Activated CD8-positive, alpha-beta memory T cell treated with anti-CD3 and anti-CD28 coated beads, Interleukin-2, amount 10 ng/mL, durations not matched to agents 7 days and 5 days (primary cell): ENCODE measurements at places on chromosomes 6 and 20. TPM values are rescaled to one million over a fixed set of nuclear protein-coding genes. Genes with fewer than 3 reads are reported as not detected.

GRCh38 chr6:108630050-108630714, 69.5 kb downstream of the FOXO3 start:
- DNase-seq = no peak
- peak overlapping the region; percentile 52 for H3K27ac ChIP-seq
- no peaks in the 10 kb centered on the region for H3K36me3 ChIP-seq
- H3K4me3 ChIP-seq = peak overlapping the region; percentile 8
- no peaks in the 10 kb centered on the region for H3K27me3 ChIP-seq

GRCh38 chr6:67680297-67680932, 954.7 kb upstream of the ADGRB3 start:
- no peaks in the 10 kb centered on the region for H3K4me1 ChIP-seq
- DNase-seq = no peak
- no peak overlapping the region for H3K27ac ChIP-seq
- no peak overlapping the region for H3K4me3 ChIP-seq
- no peaks in the 10 kb centered on the region for H3K36me3 ChIP-seq
- H3K27me3 ChIP-seq = no peaks in the 10 kb centered on the region

DNA sequence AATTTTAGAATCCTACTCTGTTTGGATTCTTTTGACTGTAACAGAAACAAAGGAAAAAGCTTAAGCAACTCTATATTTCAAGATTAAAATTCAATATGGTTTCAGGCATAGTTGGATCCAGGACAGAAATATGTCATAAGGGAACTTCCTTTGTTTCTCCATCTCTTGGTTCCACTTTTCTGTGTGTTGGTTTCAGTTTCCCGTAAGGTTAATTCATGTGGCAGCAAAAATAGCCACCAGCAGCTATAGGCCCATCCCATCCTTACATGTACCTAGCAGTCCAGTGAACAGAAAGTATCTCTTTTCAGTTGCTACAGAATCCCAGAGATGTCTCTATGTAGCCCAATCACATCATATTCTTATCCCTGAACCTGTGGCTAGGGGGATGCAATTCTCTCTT, 8.8 kb upstream of the FAM8A1 start:
- no peaks in the 10 kb centered on the region for H3K36me3 ChIP-seq
- DNase-seq = no peak
- peaks cover 11% of the 10 kb centered on the region for H3K4me1 ChIP-seq
- H3K27ac ChIP-seq = no peak overlapping the region
- H3K4me3 ChIP-seq = no peak overlapping the region
- H3K27me3 ChIP-seq = no peaks in the 10 kb centered on the region

AFDN gene
- 38.7 TPM for total RNA-seq

DDO gene
- total RNA-seq = not detected

DNA sequence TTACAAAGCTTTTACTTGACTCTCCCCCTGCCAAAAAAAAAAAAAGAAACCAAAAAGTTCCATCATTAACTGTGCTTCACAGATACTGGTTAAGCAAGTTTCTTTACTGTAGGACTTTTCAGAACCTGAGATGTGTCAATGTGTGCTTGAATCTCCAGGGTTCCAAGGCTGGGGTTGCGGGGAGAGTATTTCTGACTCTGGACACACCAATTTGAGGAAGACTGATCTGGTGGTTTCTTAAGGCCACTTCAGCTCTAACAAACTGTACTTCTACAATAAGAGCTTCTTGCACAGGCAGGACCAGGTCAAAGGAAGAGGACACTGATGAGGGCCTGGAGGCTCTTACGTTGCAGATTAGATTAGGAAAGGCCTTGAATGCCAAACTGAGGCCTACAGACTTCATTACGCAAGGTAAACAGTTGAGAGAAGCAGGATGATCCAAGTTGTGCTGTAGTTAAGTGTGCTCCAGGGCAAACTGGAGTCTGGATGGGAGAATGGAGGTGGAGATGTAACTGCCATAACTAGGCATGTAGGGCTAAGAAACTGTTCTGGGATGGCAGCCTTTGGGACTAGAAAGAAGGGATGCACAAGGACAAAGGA, 24.4 kb downstream of the COMMD7 start:
- no peaks in the 10 kb centered on the region for H3K4me1 ChIP-seq
- peaks cover 15% of the 10 kb centered on the region for H3K36me3 ChIP-seq
- H3K27me3 ChIP-seq = no peaks in the 10 kb centered on the region
- no peak overlapping the region for H3K27ac ChIP-seq
- DNase-seq = no peak
- no peak overlapping the region for H3K4me3 ChIP-seq

KCNS1 gene
- total RNA-seq = 0.18 TPM

GRCh38 chr6:40350747-40351217, 236.4 kb downstream of the LRFN2 start:
- DNase-seq = no peak
- H3K4me3 ChIP-seq = no peak overlapping the region
- no peak overlapping the region for H3K27ac ChIP-seq
- no peaks in the 10 kb centered on the region for H3K36me3 ChIP-seq
- no peaks in the 10 kb centered on the region for H3K4me1 ChIP-seq
- H3K27me3 ChIP-seq = peaks cover 3% of the 10 kb centered on the region

RUNX2 gene
- 9.3 TPM for total RNA-seq

- H3K27ac ChIP-seq = no peak overlapping the region
- H3K36me3 ChIP-seq = no peaks in the 10 kb centered on the region
- no peak overlapping the region for H3K4me3 ChIP-seq
- no peak for DNase-seq
These were observed 645.6 kb downstream of the KHDRBS2 start for GRCh38 chr6:61640463-61640862.

SIRPB2 gene
- total RNA-seq = not detected

DNA sequence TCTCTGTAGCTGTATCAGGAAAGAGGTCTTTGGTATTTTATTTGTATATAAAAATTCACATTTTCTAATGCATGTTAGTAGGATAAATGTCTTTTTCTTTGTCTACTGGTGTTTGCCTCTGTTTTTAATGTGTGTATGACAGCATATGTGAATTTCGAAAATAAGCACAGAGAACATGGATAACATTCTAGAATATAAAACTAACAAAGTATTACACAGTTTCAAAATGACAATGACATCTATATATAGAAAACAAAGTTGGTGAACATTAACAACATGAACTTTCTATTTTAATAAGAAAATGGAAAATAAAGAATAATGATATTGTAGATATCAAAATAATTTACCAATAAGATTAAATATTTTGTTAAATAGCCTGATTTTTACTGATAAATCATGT, 608.0 kb downstream of the COL12A1 start:
- no peak for DNase-seq
- no peaks in the 10 kb centered on the region for H3K27me3 ChIP-seq
- no peak overlapping the region for H3K27ac ChIP-seq

DNA sequence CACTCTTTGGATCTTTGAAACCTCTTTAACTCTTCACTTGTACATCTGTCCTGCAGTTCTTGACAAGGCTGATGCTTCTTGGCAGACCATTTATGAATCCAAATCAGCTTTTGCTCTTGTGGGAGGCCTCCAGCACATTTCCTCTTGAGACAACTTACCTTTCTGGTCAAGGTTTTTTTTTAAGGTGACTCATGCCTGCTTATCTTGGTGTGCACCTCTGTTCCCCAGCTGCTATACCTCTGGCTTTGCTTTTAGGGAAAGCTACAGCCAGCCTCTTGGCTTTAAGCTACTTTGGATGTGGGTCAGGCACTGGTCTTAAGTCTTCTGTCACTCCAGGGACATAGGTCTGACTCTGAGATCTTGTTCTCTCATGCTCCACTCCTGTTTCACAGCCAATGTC, 106.5 kb downstream of the PHF3 start:
- no peak overlapping the region for H3K27ac ChIP-seq
- H3K4me1 ChIP-seq = peaks cover 5% of the 10 kb centered on the region
- no peak overlapping the region for H3K4me3 ChIP-seq
- no peak for DNase-seq

- peaks cover 10% of the 10 kb centered on the region for H3K4me1 ChIP-seq
- H3K36me3 ChIP-seq = no peaks in the 10 kb centered on the region
- H3K27me3 ChIP-seq = peaks cover 9% of the 10 kb centered on the region
- H3K27ac ChIP-seq = no peak overlapping the region
These were observed 88.3 kb downstream of the CEBPB start for GRCh38 chr20:50278684-50279531.

DEFB132 gene
- not detected for total RNA-seq

DNA sequence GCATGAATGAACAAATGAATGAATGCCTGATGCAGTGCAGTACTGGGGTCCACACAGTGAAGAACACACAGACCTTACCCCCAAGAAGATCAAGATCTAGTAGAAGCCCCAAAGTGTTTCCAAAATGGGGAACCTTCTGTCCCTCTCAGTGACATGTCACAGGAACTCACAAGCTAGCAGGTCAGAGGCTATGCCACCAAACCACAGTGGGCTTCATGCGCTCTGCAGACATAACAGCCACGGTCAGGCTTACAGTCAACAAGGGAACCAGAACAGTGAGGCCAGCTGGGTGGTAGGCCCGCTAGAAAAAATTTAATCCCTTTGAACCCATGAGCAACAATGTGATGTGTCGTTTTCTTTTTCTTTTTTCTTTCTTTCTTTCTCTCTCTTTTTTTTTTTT, 20.2 kb upstream of the ARFGEF2 start:
- H3K27ac ChIP-seq = no peak overlapping the region
- DNase-seq = no peak
- no peaks in the 10 kb centered on the region for H3K36me3 ChIP-seq
- H3K27me3 ChIP-seq = peaks cover 16% of the 10 kb centered on the region

- no peaks in the 10 kb centered on the region for H3K4me1 ChIP-seq
- H3K27me3 ChIP-seq = no peaks in the 10 kb centered on the region
- no peak for DNase-seq
- H3K4me3 ChIP-seq = no peak overlapping the region
- H3K36me3 ChIP-seq = no peaks in the 10 kb centered on the region
These were observed 939.1 kb downstream of the KIF16B start for GRCh38 chr20:15634102-15634501.
